ENCODE measurements at places on chromosomes 7 and 10. TPM values are rescaled to one million over a fixed set of nuclear protein-coding genes. Genes with fewer than 3 reads are reported as not detected.

Gene PPP1R17
- total RNA-seq = not detected

Gene VAX1
- total RNA-seq = not detected

Gene GIMAP5
- total RNA-seq = 13.8 TPM

Gene CARD11
- 0.86 TPM for total RNA-seq

Gene PNLIP
- 4.8 TPM for total RNA-seq

Gene AMZ1
- 0.32 TPM for total RNA-seq

Gene CFAP43
- 0.28 TPM for total RNA-seq

Gene SFTPA2
- 0.19 TPM for total RNA-seq

Gene AKAP9
- 45.1 TPM for total RNA-seq

Gene FAM13C
- total RNA-seq = 7.3 TPM

Gene HELLS
- total RNA-seq = 5.0 TPM

Gene TAS2R16
- total RNA-seq = not detected

Gene CACUL1
- total RNA-seq = 36.8 TPM

Gene ANKRD61
- not detected for total RNA-seq

Gene POLL
- total RNA-seq = 19.1 TPM

GRCh38 chr10:33418301-33418700 is 83.8 kb upstream of the NRP1 start:
- no peak for DNase-seq

- DNase-seq = no peak
These were observed 16.7 kb downstream of the TMEM273 start for GRCh38 chr10:49171326-49172060.

GRCh38 chr7:20330239-20330927 is at the start of gene ITGB8:
Gene ITGB8, plus strand, starts transcription at chr7:20330900. Its CDS starts 907 bp downstream, at chr7:20331807.
- DNase-seq = peak; percentile 95

DNA sequence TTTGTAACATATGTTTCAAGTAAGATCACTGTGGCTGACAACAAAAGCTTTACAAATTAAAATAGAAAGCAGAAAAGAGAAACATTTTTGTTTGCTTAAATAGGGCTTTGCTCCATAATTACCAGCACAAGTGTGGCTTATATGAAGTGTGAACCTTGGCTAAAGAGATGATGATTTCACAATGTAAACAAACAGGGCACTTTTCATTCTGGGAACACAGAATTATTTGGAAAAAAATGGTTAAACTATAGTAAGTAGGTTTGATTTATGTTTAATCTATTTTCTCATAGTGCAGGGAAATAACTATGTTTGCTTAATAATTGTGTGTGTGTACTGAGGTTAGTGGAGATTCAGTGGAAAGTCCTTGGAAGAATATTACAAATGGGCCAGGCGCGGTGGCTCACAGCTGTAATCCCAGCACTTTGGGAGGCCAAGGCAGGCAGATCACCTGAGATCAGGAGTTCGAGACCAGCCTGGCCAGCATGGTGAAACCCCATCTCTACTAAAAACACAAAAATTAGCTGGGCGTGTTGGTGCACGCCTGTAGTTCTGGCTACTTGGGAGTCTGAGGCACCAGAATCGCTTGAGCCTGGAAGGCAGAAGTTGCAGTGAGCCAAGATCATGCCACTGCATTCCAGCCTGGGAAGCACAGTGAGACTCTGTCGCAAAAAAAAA is 19.1 kb upstream of the OTUD1 start:
- no peak for DNase-seq

DNA sequence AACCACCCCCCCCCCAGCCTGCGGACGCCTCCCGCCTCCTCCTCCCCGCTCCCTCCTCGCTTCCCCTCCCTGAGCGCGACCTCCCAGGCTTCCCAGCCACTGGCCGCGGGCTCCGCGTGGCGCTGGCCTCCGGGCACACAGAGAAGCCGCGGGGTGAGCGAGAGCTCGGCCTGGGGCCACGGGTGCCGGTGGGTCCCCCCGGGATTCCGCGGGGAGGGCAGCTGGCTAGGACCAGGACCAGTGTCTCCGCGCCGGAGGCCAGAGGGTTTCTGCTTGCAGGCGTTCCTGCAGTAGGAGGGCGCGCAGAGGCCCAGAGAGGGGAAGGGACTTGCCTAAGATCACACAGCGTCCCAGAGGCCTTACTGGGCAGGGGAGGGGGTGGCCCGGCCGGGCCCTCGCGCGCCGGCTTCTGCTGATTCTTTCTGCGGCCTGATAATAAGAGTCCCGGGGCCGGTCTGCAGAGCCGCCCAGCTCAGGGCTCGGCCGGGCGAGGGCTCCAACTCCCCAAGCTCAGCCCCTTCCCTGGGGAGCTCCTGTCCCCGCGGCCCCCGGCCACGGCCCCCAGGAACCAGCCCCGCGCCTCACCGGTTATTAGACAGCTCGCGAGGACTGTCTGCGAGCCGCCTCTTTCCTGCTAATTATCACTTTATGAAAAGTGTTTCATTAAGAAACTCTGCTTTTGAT is 10.1 kb downstream of the UNCX start:
- no peak for DNase-seq

- DNase-seq = no peak
These were observed 2.3 kb downstream of the STX1A start for GRCh38 chr7:73717025-73717807.

GRCh38 chr7:34846976-34847375 is 189.0 kb downstream of the NPSR1 start:
- no peak for DNase-seq

DNA sequence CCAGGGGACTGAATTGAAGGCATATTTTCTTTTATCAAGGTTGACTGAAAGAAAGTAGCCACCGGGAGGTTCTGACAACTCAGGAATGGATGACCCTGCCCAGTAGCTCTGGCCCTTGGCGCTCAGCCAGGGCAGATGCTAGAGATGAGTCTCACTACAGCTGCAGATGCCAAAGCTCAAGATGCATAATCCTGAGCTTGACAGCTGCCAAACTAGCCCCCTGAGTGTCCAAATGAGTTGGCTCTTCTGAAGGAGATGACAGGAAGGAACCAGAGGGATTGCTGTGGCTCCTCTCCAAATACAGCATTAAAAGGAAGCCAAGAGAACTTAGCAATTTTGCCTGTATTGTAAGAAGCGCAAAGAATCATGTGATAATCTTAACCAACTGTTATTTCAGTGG is 78.4 kb downstream of the NXPH1 start:
- DNase-seq = no peak

DNA sequence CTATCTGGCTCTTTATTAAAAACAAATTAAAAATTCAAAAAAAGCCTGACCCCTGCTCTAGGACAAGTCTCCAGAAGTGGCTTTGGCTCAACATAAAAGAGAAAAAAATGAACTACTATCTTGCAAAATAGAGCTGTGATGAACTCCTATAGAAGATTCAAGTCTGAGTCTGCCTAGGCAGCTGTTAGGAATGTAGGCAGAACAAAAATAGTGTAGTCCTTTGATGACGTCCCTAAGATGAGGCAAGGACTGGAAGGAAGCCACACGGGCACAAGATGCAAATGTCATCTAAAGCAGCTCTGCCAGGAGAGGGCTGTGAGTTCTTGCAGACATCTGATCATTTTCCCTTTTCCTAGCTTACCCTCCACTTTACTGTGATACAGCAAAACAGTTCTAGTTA is 20.5 kb downstream of the ASNS start:
- DNase-seq = no peak

GRCh38 chr10:34742456-34742855 is 72.6 kb downstream of the PARD3 start:
- no peak for DNase-seq

GRCh38 chr10:15483215-15484075 is 112.4 kb upstream of the FAM171A1 start:
- DNase-seq = no peak

DNA sequence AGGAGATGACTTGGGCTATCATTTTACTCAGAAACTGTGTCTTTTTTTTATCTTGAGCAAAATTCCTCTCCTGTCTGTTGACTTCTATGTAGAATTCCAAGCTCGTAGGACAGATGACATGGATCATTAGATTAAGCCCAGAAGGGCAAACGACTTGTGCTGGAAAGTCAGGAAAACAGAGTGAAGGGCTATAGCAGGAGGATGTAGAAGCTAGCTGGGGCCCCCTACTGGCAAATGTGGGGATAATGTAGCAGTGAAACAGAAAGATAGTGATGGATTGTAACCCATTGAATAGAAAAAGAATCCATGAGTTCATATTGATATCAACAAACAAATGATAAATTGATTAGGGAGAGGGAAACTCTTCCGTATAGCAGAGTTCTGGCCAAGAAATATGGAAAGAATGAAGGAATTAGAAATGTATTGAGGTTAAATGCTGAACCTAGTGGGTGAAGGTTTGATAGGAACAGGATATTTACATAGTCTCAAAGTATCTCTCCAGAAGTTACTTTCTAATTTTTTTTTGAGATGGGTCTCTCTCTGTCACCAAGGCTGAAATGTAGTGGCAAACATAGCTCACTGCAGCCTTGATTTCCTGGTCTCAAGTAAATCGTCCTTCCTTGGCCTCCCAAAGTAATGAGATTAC is 103.6 kb downstream of the LYZL1 start:
- DNase-seq = no peak

DNA sequence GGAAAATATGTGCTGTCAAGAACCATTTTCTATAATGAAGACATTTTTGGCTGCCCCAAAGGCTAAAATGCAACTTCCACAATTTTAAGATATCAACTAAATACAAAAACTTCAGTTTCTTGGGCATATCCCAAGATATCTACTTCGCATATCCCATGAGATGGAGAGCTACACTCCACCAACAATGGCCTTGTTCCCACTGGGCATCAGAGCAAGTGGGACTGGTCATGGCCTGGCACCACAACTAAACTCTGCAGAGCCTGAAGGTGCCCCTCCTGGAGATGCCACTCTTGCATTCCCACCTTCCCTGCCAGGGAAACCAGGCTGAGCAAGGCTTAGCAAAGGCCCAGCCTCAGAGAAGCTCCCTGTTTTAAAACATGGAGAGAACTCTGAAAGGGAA is 75.8 kb upstream of the LRRC17 start:
- no peak for DNase-seq

DNA sequence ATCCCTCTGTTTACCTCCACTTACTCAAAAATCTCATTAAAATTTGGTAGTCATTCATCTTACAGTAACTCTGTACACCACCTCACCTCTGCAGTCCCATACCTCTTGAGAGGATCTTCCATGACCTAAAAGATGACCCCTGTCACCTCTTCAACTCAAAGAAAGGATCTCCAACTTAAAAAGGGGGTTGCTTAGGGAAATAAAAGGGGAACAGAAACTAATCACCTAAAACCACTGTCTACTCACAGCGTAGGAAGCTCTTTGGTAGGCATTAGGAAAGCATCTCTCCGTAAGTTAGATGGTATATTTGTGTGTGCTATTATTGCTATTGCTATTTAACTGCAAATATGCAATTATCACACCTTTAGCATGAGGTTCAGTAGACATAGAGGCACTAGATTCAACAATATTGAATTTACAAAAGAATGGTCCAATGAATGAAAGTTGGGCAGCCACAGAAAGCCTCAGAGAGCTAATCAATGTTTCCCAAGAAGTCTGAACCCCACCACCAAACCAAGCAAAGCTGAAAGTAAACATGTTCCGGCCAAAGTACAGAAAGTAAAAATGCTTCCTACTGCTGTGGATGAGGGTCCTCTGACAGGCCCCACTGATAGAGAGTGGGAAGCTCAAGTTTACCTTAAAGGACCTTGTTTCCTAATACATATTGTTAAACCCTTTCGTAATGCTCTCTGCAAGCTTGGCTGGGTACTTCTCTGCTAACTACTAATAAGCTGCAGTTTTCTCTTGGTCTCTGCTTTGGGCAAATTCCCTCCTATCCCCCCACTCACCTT is 105.8 kb downstream of the GRM8 start:
- no peak for DNase-seq

DNA sequence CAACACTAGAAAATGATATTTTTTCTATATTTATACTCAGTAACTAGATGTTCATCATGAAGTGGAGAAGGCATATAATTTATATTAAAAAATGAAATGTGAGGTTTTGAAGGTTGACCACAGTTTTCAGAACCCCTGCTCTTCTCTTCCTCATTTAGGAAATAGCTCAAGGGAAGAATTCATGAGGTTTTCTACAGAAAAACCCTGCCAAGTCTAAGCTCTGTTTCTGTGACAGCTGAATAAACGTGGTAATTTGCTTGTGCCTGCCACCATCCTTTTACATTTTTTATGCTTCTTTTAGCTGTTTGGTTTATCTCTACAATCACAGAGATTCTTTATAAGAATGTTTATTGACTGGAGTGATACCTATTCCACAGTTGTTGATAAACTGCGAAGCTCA is 630.3 kb upstream of the POT1 start:
- no peak for DNase-seq

GRCh38 chr10:13686331-13686752 is 99.6 kb downstream of the PRPF18 start:
- peak; percentile 24 for DNase-seq

- DNase-seq = no peak
These were observed 151.3 kb downstream of the GALNT11 start for GRCh38 chr7:152176797-152177196.

GRCh38 chr10:101066146-101066895 is 4.5 kb downstream of the KAZALD1 start:
- peak; percentile 92 for DNase-seq

GRCh38 chr10:117271427-117271826 is 30.5 kb downstream of the SLC18A2 start:
- no peak for DNase-seq

- DNase-seq = no peak
These were observed 129.6 kb downstream of the SLIT1 start for GRCh38 chr10:97056003-97056630.
